ENCODE measurements at places on chromosomes 2 and 18.

- no peak for DNase-seq
These were observed 47.4 kb downstream of the TRPM8 start for GRCh38 chr2:233964581-233964980.

DNA sequence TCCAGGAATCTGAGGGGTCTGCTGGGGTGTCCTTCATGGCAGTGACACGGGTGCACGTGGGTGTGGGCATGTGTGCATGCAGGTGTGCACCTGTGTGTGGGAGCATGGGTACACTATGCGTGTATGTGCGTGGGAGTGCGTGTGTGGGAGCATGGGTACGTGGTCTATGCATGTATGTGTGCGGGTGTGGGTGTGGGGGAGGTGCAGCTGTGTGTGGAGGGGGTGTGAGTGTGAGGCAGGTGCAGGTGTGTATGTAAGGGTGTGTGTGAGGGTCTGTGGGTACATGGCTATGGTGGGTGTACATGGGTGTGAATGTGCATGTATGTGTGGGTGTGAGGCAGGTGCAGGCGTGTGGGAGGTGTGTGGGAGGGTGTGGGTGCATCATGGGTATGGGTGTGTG, 36.3 kb downstream of the EIPR1 start:
- DNase-seq: no peak

GRCh38 chr18:12048827-12049175, 44.8 kb upstream of the ANKRD62 start:
- DNase-seq: peak; percentile 16

DNA sequence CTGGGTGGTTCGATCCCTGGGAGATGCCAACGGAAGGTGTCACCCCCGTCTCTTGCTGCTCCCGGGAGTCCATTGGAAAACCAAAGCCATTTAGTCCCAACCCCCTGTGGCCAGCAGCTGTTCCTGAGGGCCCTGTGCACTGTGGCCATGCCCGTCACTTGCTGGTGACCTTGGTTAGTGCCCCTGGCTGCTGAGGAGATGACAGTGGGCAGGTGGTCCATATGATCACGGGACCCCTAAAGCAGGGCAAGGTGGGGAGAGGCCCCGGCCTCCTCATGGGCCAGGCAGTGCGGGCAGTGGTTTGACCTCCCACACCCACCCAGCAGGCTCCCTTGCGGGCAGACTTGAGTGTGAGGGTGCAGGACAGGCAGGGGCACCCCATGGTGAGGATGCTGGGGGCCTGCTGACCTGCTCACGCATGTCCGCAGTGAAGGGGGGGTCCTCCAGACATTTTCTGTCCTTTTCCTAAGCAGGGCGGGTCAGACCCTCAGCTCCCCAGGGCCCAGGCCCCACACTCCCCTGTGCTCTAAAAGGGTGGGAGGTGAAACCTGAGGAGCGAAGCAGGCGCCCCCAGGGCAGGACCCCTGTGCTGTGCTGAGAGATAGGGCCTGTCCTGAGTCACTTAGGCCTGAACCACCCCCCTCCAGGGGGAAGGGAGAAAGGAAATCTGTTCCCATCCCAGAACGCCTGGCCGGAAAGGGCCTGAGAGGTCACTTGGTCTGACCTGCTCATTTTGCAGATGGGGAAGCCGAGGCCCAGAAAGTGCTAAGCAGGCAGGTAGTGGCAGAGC, 6.8 kb downstream of the ITM2C start:
- no peak for DNase-seq

- no peak for DNase-seq
These were observed 52.0 kb downstream of the TEKT4 start for GRCh38 chr2:94923196-94923595.

DNA sequence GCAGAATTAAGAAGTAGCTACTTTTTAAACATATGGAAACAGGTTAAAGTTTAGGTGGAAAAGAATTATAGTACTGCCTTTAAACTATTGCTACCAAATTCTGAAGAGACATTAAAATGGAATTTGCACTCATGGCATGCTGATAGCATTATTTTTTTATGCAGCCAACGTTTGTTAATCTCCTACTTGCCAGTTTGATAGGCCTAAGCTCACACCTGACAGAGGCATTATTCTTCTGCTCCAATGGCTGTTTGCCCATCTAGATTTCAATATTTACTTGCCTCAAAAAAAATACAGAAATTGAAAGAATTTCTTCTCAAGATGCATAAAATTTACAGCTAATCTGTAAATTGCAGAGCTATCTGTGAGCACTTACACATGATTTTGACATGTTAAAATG, 849.6 kb downstream of the CNTNAP5 start:
- DNase-seq: no peak

- no peak for DNase-seq
These were observed 38.4 kb downstream of the LBH start for GRCh38 chr2:30269771-30270145.

DNA sequence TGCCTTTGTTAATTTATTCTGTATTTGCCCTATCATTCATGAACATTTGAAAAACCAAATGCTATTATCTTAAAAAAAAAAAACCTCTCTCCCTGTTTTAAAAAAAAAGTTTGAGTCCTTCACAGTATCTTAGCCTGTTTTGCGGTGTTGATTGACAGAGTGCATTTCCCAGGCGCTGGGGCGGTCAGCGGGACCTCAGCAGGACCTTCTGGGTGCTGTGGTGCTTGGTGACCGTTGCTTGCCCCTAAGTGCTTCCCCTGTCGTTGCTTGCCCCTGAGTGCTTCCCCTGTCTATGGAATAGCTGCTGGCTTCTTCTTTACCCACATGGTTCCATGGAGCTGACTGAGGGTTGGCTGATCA, 12.1 kb downstream of the ATP6V1C2 start:
- DNase-seq: no peak

DNA sequence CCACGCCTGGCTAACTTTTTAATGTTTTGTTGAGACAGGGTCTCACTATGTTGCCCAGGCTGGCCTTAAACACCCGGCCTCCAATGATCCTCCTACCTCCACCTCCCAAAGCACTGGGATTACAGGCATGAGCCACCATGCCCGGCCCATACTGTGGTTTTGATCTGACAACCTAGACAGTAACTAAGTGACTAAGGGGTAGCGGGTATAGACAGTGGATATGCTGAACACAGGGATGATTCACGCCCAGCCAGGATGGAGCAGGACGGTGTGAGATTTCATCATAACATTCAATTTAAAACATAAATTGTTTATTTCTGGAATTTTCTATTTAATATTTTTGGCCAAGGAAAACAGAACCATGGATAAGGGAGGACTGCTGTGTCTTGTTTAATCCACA, 36.0 kb upstream of the YPEL5 start:
- no peak for DNase-seq

DNA sequence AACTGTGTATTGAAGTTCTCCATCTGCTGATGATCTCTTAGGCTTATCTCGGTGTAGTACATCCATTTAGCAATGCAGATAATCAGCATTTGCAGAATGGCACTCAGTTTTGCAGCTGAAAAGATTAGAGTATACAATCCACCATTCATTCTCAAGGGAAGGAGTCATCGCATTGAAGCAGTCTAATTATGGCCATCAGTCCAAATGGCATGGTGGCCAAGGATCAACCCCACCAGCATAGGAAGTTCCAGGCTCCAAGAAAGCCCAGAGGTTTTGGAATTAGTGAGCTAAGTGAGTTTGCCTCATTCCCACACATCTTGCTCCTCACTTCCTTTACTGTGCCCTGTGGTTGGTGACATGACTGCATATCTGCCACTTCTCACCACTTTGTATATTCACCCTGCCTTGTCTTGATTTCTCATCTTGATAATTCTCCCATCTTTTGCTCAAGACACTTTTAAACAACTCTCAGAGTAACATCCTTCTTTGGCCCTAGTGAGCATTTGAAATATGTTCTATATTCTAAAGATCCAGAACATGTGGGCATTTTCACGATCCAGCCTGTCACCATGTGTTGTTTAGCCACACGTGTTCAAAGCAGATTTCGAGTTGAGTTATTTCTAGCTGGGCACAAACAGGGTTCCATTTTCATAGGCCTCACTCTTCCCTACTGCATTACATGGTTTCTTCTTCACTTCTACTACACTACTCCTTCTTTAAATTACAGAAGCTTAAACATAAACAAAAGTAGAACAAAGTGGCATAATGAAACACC, 1119.8 kb downstream of the TSN start:
- DNase-seq: no peak

DNA sequence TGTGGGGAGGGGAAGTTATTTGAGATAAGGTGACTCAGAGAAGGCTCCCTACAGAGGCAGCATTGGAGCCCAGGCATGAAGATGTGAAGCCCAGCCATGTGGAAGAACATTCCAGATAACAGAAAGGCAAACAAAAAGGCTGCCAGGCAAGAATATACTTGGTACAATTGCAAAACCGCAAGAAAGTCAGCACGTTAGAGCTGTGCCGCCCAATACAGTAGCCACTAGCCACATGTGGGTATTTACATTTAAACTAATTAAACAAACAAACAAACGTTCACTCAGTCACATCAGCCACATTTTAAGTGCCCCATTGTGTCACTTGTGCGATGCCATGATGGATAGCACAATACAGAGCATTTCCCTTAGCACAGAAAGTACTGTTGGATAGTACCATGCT, 179.6 kb downstream of the SATB2 start:
- DNase-seq: no peak

DNA sequence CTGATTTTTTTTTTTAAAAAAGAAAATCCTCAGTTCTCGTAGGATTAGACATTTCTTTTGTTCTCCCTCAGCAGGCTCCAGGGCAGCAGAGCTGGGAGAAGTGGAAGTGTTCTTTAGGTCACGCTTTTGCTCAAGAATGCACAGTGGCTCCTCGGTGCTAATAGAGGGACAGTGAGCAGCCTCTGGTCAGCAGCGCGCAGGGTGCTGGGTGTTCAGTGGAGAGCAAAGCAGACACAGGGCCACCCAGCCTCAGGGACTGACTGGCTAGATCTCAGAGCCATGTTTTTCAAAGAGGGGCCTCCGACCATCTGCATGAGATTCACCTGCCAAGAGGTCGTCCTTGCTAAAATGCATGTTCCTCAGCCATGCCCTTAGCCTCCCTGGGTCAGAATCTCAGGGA, 218.8 kb downstream of the HAUS1 start:
- DNase-seq: no peak

GRCh38 chr18:77170890-77171410, 38.4 kb upstream of the MBP start:
- DNase-seq: no peak

GRCh38 chr2:21070341-21071257, 26.7 kb upstream of the APOB start:
- DNase-seq: no peak

DNA sequence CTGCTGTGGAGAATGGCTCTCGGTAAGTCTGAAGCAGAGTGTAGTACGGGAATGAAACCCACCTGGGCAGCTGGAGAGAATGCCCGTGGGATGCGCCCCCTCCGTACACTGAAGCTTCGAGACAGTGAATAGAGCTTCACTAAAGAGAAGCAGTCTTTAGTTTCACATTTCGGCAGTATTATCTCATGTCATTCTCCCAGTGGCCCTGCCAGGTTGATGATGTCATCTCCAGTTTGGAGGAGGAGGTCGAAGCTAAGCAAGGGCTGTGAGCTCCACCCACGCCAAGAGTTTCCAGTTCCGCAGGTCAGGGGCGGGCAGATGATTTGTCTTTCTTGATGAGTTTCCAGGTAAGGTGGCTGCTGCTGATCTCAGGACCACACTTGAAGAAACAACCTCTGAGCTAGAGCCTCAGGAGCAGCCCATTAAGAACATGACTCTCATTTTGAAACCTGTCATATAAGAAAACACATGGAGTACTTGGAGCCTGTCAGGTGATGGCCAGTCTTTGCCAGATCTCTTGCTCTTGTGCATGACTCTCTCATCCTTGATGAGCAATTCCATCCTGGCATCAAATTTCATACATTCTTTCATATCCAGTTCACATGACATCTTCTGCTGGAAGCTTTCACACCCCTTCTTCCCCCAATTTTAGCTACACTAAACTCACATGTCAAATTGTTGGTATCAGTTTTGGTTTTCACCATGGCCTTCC, 475.0 kb downstream of the RNF144A start:
- DNase-seq: no peak

GRCh38 chr18:23384778-23385736, 68.0 kb upstream of the RIOK3 start:
- no peak for DNase-seq

DNA sequence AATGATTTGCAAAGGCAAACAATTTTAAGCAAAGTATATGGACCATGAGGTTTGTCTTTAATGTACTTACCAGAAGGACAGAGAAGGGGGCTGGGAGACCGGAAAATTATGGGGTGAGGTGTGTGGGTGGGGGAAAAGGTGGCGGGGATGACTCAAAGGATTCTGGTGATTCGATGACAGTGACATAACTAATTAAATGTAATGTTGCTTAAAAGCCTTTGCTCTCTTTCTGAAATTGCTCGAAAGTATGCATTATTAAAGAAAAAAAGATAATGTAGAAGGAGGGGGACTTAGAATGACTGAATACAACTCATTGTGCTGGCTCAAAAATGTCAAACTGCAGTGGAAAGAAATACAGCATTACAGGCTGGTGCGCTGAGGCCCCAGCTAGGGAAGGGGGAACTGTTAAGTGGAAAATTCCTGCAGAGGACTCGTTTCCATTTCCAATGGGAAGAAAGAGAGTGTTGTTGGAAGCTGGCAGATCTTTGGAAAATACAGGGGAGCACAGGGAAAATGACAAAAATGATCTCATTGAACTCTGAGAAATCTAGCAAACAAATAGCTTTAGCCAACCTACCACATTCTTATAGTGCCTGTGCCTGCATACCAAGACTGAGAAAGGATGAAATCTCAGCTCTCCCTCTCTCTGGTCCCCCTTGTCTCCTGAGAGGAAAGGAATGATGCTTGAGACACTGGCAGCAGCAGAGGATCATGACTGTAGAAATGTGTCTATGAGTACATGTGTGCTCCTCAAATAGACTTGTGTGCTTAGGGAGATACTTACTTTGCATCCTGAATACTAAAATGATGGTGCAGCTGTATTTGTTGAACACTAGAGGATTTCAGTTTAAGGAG, 632.4 kb downstream of the NYAP2 start:
- peak; percentile 17 for DNase-seq

Data from AG04449 (cell line).